ENCODE measurements at places on chromosomes 2 and 18.

DNA sequence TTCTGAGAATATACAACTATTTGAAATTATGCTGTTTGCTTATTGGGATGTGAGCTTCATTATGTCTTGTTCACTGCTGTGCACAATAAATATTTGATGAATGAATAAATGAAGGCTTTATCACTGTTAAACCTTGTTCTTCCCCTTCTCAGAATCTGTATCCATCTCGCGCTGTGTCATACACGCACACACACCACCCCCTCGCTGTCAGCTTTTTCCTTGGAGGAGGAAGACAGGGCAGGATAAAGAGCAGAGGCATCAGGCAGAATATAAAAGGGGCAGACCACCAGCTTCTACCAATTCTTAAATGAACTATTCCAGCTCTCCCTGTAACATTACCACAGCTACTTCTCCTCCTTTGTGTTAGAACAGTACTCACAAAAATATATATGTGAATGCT is 75.0 kb downstream of the CD226 start:
- no peak for DNase-seq

DNA sequence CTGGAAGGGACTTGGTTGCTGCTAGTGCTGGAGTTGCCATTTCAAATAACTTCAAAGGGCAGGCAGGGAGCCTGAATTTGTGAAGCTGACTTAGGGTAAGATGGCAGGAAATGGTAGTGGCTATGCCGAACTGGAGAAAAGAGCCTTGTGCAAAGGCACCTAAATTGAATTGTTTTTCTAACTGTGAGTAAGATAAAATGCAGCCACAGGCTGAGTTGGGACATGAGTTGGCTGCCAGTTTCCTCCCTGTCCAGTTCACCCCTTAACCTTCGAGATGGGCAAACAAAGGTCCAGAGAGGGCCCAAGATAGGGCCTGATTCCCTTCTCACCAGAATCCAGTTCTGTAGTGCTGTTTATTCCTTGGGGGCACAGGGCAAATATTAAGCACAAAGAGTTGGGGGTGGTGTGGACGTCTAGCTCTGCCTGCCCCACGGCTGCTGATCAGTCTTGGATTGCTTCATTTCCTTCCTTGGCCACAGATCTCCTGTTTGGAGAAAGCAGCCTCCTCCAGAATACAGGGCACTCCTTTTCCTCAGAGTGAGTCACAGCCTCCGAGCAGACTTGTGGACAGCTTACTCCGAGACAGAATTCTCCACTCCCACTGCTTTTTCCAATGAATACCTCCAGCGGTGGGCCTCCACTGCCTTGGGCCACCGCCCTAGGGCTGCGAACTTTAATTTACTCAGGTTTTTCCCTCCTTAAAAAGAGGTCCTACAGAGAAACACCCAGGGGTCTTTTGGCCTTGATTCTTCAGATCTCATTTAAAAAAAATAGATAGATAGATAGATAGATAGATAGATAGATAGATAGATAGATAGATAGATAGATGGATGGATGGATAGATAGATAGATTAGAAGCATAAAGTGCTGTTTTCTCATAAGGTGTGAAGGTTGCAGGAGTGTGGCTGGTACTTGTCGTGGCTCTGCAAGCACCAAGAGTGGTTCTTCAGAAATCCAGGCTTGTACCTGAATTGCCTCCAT is 18.4 kb upstream of the SLC20A1 start:
- no peak for DNase-seq

DNA sequence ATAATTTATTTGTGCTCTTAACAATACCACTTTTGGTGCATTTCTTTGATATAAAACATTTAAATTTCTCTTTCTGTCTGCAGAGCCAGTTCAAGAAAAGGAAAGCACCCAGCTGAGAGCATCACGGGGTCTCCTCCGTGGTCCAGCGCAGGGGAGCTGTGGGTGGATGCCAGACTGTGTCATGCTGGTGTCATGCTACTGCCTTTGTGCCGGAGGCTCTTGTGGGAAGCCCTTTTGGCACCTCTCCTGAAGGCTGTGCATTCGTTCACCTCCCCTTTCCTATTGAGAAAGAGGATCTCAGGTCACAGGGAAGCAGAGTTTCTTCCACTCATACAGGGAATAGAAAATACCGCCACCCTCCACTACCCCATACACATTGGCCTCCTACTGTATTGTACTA is 450.4 kb downstream of the GALR1 start:
- no peak for DNase-seq

GRCh38 chr2:25473758-25474340 is 132.1 kb upstream of the DNMT3A start:
- no peak for DNase-seq

DNA sequence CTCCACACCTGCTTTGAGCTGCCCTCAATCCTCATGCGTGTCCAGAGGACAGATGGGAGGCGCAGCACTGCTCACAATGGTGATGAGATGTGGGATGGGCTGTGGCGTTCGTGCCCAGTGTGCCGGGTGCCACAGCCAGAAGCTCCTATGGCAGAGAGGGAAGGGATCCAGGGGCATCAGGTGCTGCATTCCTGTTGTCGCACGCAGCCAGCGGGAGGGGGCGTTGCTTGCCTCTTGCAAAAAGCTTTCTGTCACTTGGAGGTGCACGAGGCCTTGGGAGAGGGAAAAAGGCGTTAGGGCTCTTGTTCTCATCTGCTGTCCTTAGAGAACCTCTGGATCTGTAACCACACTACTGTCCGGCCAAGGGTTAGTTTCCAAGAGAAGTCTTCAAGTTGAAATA is 29.2 kb upstream of the ALLC start:
- DNase-seq, result no peak

DNA sequence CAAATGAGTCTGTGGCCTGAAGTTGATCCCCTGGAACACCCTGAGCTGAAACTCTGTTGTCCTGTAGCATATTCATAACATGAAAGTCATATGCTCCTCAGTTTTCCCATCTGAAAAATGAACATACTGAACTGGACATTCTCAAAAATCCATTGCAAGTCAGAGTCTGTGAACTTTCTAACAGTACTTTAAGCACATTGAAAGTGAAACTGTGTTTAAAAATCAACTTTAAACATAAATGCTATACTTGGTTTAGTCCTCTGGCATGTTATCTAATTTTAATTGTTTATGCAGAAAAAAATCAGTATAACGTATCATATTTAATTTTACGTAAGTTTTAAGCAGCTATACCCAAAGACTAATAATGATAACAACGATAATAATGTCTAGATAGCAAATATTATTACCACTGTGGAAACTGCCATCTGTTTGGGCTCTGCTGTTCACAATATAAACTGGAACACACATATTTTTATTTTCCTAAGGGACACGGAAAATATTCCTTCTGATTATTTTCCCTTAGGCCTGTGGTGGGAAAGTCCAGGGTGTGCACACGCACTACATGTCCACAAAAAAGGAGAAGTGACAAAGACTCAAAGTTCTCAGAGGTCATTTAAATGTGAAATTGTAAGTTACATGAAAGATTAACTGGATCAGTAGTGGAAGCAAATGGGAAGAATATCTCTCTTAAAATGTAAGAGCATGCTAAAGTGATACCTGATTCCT is 56.1 kb upstream of the TTN start:
- DNase-seq, result no peak

DNA sequence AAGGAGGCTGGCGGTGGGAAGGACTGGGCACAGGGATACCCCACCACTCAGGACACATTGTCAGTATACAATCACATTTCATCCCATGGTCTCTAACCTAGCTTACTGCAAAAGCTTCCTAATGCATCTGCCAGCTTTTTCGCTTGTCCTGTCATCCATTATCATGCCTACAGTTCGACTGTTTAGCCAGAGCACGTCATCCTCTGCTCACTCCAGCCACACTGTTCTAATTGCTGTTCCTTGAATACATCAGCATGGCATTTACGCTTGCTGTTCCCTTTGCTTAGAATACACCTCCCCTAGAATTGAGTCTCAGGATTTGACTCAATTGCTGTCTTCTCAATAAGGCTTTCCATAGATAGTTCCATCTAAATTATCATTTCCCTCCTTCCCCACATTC is 166.3 kb downstream of the CCDC148 start:
- DNase-seq, result no peak

DNA sequence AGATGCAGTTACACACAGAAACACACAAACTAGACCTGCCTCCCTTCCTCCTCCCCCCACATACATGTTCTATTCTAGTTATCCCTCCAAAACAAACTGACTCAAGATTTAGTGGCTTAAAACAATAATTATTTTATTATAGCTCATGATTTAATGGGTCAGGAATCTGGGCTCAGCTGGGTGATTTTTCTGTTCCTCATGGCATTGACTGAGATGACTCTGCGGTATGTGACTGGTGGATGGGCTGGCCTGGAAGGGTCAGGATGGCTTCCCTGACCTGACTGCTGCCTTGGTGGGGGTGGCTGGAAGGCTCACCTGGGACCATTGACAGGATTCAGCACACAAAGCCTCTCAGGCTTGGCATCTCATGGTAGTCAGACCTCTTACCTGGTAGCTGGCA is 33.7 kb upstream of the NTSR2 start:
- DNase-seq, result no peak

- DNase-seq, result no peak
Measured at GRCh38 chr2:119241205-119241532, 17.5 kb downstream of the STEAP3 start.

DNA sequence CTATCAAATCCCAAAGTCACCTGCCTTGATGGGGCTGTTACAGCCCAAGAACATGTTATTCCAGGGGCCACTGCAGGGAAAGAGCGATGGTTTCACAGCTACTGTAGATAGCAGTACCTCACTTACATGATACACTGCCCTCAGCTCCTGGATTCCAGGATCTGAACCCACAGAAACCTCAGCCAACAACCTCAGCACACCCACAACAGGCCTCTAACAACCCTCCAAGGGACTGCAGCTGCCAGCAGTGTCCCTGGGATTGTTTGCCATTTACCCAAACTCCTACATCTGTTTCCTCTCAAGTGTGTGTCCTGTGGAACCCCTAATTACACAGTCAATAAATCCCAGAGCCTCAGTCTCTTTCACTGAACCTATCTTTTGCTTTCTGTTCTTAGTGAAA is 28.2 kb downstream of the OSBPL1A start:
- DNase-seq, result no peak

GRCh38 chr2:41878056-41878455 is 169.8 kb upstream of the PKDCC start:
- no peak for DNase-seq

DNA sequence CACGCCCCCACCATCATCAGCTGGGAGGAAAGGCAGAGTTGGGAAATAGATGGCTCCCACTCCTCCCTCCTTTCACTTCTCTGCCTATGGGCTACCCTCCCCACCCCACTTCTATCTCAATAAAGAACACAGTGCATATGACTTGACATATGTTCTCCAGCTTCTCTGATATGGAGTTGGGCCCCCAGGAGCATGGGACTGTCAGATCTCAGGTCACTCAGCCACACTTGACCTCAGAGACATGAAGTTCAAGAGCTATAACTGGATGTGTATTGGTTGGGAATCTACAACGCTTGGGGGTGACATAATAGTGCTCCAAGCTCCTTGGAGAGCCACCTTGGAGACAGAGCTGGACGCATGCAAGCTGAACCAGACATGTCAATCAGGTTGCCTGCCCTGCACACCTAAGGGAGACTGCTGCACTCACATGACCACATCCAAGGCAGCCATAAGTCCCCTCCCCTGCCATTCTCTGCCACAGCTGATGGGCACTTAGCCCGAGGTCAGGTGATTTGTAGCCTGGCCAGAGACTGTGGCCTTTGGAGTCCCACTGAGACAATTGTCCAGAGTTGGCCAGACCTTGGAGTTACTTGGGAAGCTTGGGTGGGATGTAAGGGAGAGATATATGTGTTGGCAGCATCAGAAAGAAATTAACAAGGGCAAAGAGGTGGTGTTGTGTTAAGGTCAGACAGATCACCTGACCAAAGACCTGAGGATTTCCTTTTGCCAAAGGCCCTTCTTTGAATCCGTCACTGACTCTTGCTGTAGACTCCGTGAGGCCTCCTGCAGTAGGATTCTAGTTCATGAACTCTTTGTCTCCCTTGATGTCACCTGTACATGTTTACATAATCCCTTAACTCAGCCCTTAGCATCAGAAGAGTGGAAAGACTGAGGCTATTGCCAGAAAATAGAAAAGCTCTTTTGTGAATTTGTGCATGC is 3.7 kb downstream of the INHA start:
- DNase-seq, result no peak

DNA sequence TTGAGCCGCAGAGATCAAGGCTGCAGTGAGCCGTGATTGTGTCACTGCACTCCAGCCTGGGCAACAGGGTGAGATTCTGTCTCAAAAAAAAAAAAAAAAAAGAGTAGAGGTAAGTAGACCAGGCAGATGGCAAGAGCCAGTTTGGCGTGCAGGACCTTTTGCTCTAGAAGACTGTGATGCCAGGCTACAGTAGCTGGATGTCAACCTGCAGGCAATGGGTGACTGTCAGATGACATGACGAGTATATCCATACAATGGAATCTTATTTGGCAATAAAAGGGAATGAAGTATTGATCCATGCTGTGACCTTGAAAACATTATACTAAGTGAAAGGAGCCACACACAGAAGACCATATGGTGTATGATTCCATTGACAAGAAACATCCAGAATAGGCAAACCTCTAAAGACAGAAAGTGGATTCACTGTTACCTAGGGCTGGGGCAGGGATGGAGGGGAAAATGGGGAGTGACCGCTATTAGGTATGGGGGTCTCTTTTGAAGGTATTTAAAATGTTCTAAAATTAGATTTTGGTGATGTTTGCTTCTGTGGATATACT is 11.2 kb upstream of the DGUOK start:
- DNase-seq, result no peak

- no peak for DNase-seq
Measured at GRCh38 chr2:148642112-148642744, 2.3 kb upstream of the EPC2 start.

GRCh38 chr2:45607701-45608100 is 3.4 kb downstream of the SRBD1 start:
- DNase-seq, result no peak

GRCh38 chr18:62616331-62616805 is 93.5 kb downstream of the ZCCHC2 start:
- no peak for DNase-seq

DNA sequence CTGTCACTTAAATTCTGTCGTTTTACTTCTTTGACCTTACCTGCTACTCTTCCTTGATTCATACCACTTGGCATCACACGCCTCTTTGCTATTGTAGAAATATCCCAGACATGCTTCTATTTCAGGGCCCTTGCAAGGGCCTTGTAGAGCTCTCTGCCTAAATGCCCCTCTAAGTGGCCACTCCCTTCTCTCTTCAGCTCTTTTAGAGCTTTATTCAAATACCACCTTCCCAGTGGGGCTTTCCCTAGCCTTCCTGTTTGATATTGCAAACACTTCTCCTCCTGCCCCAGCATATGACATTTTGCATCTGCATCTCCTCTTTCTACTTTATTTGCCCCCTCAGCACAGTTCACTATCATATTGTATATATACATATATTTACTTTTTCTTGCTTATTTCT is 54.0 kb downstream of the PELI1 start:
- no peak for DNase-seq

All from GM13976 (cell line).